ENCODE measurements at places on chromosomes 12 and 14. TPM values are rescaled to one million over a fixed set of nuclear protein-coding genes. Genes with fewer than 3 reads are reported as not detected.

EMP1 gene
- 235 TPM for total RNA-seq

COX8C gene
- not detected for total RNA-seq

DEGS2 gene
- 2.2 TPM for total RNA-seq

WBP11 gene
- total RNA-seq, result 11.7 TPM
